ENCODE measurements at places on chromosomes 1 and 21.

DNA sequence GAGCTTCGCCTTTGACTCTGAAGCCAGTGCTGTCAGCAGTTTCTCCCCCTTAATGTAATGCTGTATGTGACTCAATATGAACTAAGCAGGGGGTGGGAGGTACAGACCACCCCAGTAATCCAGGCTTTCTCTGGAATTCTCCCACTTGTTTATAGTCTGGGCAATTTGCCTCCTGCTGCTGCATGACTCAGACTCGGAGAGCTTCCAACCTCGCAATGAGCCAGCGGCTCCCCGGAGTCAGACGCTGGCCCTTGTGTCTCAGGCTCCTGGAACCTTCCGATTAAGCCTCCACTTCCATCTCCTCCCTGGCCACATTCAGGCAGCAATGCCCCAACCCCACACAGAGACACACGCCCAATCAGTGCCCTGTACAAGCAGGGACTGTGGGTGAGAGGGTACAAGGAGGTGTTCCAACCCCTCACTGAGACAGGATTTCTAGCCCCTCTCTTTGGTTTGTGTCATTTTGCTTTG is 471.7 kb upstream of the VAMP3 start:
- no peaks in the 10 kb centered on the region for H3K27me3 ChIP-seq
- H3K36me3 ChIP-seq: no peaks in the 10 kb centered on the region
- H3K4me1 ChIP-seq: peaks cover 27% of the 10 kb centered on the region
- peak overlapping the region; percentile 93 for H3K27ac ChIP-seq
- no peak for DNase-seq

- no peaks in the 10 kb centered on the region for H3K36me3 ChIP-seq
- no peaks in the 10 kb centered on the region for H3K4me1 ChIP-seq
- H3K27ac ChIP-seq: no peak overlapping the region
- no peak overlapping the region for H3K4me3 ChIP-seq
- no peaks in the 10 kb centered on the region for H3K27me3 ChIP-seq
Observed at GRCh38 chr1:67652800-67653199, 32.2 kb upstream of the GADD45A start.

DNA sequence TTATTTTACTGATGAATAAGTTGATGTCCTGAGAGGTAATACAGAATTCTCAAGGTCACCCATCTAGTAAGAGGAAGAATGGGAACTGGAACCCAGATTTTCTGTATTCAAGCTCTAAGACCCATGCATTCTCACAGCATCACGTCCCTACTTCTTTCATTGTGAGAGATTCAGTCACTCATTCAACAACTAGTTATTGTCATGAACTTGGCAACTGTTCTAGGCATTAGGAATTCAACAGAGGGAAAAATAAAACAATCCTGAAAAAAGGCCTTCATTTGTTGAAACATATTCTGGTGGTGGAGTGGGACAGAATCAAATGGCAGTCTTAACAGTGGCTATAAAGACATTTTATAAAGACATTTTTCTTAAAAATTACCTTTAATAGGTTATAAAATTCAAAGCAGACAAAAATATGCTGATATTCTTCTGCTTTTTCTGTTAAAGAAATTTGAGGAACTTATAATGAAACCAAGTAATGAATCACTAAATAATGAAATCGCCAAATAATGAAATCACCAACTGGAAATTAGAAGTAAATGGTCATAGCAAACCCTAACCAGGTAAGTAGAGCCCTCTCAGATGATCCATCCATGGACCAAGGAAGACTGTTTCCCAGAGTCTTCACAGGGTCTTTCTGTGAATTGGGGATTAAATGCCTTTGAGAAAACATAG is 136.5 kb upstream of the DPYD start:
- no peaks in the 10 kb centered on the region for H3K27me3 ChIP-seq
- H3K4me1 ChIP-seq: no peaks in the 10 kb centered on the region
- no peak overlapping the region for H3K27ac ChIP-seq
- DNase-seq: no peak
- H3K4me3 ChIP-seq: no peak overlapping the region

- H3K4me1 ChIP-seq: peaks cover 16% of the 10 kb centered on the region
- H3K27ac ChIP-seq: no peak overlapping the region
- DNase-seq: no peak
- no peak overlapping the region for H3K4me3 ChIP-seq
Observed at GRCh38 chr1:183841550-183841949, 36.6 kb downstream of the RGL1 start.

- H3K27me3 ChIP-seq: no peaks in the 10 kb centered on the region
- DNase-seq: no peak
- peaks cover 12% of the 10 kb centered on the region for H3K4me1 ChIP-seq
- H3K36me3 ChIP-seq: no peaks in the 10 kb centered on the region
Observed at GRCh38 chr1:3507636-3508275, 53.3 kb downstream of the ARHGEF16 start.

Measured in RWPE2 (cell line).